AG04450 (cell line): ENCODE measurements at places on chromosomes 3 and 15.

- no peak for DNase-seq
Observed at GRCh38 chr15:60441331-60441730, 37.6 kb downstream of the ICE2 start.

GRCh38 chr15:74793135-74794028 lies 11.5 kb downstream of the CSK start:
- no peak for DNase-seq

DNA sequence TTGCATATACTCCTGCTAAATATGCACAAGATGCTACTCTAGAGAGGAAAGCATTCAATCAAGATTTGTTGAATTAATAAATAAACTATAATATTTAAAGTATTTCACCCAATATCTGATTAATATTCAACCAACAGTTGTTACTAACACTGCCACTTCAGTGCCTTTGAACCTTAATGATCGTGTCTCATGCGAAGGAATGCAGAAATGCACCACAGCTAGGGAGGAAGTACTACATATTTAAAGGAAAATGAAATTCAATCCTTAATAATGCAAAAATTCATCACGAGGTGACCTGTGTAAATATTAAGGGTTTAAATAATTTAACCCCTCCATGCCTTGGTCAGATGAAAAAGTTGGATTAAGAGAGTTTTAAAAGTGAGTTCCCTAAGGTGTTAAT lies 114.2 kb upstream of the DAZL start:
- no peak for DNase-seq

GRCh38 chr15:98522127-98522526 lies 126.2 kb upstream of the IGF1R start:
- no peak for DNase-seq

DNA sequence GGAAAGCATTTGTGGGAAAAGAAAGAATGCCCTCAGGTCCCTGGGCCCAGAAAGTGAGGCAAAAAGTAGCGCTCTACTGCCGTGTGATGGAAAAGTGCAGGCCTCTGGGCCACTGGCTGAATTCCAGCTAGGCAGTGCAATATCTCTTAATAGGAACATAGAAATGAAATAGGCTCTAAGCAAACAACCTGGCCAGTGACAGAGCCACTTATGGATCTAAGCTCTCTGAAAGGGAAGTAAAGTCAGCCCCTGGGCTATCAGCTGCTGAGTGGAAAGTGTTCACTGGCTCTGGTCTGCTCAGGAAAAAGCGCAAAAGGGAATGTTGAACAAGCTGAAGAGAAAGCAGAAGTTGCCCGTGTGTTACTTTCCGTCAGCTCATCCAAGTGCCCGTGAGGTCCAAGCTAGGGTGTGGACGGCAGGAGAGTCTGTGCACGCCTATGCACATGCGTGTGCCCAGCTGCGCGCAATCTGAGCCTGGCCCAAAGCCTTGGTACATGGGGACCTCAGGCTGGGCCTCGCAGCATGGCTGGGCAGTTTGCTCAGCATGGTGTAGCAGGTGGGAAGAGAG lies 74.0 kb upstream of the RAD18 start:
- no peak for DNase-seq

DNA sequence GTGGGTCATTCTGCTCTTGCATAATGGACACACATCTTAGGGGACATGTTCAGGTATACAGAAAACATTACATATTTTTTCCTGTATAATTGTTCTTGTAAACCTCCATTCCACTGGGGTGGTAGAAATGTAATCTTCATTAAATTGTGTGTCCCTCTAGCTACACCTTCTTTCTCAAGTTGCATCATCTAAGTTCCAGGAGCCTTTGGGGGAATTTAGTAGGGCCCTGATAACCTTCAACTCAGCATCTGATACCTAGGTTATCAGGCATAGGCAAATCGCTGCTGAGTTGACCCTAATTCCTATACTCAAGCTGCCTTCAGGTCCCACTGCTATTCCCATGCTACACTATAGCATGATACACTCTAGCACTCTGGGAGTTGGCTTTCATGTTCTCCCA lies 19.1 kb upstream of the CLASP2 start:
- DNase-seq: no peak

GRCh38 chr3:197256836-197257444 lies 41.5 kb downstream of the DLG1 start:
- DNase-seq: peak; percentile 24

GRCh38 chr3:127762077-127762786 lies 60.1 kb downstream of the MGLL start:
- DNase-seq: no peak

DNA sequence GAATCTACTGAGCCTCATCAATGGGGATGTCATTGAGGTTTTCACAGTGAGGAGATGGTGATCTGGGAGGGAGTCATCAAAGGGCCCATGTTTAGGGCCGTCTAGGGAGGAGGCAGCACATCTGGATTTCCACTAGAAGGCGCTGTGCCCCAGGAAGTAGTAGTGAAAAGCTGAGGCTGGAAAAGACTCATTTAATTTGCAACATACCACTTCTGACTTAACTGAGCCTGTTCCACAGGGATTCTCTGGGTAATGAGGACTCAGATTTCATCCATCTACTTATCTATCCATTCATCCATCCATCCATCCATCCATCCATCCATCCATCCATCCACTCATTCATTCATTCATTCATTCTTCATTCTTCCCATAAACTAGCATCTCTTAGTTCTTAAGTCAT lies 17.4 kb upstream of the SHF start:
- peak; percentile 21 for DNase-seq

DNA sequence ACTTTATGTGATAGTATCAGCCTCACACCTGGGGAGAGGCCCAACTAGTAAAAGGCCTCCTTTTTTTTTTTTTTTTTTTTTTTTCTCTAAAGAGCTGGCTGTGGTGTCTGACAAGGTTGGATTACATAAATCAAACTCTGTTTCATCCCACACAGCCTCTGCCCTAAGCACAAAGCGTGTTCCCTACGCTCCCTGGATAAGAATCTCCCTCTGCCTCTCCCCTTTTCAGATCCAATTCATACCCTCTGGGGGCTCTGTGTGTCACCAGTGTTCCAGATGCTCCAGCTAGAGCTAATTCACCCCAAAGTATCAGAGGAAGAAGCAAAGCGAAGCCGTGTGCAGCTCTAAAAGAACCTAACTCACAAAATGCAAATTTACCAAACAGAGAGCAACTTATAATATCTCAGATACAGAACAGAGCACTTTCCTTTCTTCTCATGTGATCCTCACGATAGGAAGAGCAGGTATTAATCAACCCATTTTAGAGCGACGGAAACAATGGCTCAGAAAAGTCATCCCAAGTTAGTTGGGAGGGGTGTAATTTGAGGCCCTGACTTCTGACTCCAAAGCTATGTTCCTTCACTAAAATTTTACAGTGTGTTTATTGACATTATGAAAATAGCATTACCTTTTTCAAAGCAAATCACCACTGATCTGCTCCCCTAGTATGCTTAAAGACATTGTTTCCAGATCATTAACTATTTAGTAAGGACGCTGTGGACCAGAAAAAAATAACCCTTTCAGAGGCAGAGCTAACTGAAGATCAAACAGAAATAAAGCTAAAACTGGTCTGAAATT lies 12.4 kb downstream of the BMF start:
- no peak for DNase-seq

GRCh38 chr3:27454914-27455313 lies 29.3 kb downstream of the SLC4A7 start:
- no peak for DNase-seq

GRCh38 chr3:94184781-94185180 lies 121.9 kb downstream of the NSUN3 start:
- DNase-seq: no peak

- DNase-seq: no peak
Observed at GRCh38 chr3:18489939-18490338, 64.8 kb upstream of the SATB1 start.

GRCh38 chr3:45987368-45988291 lies 8.0 kb downstream of the FYCO1 start:
- DNase-seq: no peak

DNA sequence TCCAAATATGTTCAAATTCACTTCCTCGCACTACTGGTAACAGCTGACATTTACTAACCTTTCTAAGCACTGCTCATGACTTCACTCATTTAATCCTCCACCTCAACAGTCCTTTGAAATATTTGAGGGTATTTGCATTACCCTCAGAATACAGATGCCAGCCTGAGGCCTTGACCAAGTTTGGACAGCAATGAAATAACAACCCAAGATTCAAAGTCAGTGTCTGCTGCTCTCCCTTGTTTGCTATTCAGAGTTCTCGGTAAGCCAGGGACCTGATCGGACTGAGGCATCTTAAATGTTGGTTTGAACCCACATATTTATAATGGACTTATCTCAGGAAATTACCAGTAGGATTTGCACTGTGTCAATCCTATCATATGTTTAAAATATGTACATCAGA lies 19.9 kb upstream of the SNRK start:
- no peak for DNase-seq

DNA sequence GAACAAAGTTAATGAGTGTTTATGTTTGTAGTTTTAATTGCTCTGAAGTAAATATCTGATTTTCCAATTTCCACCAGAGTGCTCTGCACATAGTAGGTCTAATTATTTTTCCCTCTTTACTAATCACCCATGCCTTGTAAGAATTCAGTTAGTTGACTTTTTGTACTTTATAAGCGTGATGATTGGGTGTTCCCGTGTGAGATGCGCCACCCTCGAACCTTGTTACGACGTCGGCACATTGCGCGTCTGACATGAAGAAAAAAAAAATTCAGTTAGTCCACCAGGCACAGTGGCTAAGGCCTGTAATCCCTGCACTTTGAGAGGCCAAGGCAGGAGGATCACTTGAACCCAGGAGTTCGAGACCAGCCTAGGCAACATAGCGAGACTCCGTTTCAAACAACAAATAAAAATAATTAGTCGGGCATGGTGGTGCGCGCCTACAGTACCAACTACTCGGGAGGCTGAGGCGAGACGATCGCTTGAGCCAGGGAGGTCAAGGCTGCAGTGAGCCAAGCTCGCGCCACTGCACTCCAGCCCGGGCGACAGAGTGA lies 507 bp upstream of the VHL start:
- no peak for DNase-seq

GRCh38 chr15:41656188-41656587 lies 4.0 kb upstream of the MGA start:
- no peak for DNase-seq

DNA sequence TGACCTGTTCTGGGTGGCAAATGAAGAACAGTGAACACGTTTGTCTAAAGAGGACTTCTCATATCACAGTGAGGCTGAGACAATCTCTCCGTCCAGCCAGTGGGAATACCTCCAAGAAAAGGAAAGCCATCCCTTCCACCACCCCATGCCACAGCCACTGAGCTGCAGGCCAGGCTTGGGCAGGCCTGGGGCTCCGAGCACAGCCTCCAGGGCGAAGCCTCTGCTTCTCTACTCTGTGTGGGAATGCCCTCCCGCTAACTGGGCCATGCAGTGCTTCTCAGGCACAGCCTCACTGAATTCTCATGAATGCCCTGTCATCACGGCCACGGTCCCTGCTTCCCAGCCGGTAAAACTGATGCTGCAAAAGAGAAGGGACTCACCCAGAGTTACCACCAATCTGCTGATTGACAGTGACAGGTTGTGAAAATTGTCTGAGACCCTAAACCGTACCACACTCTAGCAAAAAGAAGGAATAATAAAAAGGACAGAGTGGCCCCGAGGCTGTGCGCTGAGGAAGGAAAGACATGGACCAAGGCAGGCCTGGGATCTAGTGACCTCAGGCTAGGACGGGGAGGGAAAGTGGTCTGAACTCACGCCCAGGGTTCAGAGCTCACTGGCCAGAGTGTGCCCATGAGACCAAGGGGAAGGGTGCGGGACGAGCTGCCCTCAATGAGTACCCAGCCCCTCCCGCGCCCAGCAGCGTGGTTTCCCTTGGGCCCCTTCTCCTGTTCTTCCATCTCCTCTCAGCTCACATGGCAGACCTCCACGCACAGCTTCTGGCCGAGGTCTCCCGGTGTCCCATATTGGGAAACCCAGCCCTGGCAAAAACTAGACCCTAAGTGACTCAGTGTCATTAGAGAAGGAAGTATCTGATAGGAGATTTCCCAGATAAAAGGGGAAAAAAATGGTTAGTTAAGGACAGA lies 52.8 kb downstream of the DHX30 start:
- DNase-seq: no peak

GRCh38 chr3:52313188-52313773 lies 2.8 kb upstream of the DNAH1 start:
- DNase-seq: no peak

DNA sequence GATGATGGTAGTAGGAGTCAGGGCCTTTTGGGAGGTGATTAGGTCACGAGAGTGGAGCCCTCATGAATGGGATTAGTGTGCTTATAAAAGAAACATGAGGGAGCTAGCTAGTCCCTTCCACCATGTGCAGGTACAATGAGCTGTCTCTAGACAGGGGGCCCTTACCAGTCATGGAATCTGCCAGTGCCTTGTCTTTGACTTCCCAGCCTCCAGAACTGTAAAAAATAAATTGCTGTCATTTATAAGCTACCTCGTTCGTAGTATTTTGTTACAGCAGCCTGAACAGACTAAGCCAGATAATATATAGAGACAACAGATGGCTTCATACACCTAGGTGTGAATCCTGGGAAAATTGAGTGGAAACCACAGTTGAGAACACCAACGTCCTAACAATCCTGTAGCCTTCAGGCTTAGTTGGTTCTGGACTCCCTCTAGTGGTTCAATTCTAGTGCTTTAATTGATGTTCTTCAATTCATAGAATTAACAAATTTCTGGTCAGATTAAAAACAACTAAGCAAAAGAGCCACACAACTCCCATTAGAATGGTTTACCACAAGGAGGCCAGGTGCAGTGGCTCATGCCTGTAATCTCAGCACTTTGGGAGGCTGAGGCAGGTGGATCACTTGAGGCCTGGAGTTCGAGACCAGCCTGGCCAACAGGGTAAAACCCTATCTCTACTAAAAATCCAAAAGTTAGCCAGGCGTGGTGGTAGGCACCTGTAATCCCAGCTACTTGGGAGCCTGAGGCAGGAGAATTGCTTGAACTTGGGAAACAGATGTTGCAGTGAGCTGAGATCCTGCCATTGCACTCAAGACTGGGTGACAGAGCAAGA lies 21.3 kb upstream of the GATM start:
- no peak for DNase-seq

GRCh38 chr15:45253330-45253729 lies 1.3 kb downstream of the SLC28A2 start:
- DNase-seq: no peak

GRCh38 chr15:28051955-28052633 lies 47.0 kb downstream of the OCA2 start:
- DNase-seq: no peak

DNA sequence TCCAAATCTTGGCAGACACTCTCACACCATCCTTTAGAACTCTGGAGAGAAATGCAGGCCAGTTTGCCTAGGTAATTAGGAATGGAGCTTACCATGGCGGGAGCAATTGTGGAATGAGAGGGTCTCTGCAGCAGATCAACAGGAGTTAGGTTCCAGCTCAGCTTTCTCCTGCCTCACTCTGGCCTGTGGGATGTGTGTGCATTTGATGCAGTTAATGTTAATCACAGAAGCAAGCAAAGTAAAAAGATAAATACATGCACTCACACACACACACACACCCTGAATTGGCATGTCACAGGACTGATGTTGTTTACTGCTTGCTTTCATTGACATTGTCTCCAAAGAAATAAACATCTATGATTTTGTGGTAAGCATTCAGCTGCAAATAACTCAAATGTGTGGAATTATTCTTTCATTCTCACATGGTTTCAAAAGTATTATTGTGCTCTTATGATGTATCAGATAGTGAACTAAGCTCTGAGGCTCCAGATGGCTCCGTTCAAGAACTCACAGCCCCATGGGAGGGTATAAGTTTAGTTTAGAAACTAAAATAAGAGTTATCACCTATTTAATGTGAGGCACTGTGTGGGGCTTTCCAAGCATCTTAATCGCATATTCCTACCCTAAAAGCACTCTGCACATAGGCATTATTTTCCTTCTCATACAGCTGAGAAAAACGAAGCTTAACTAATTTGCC lies 31.3 kb upstream of the BFSP2 start:
- DNase-seq: no peak

- DNase-seq: no peak
Observed at GRCh38 chr15:70995383-70995970, 102.9 kb downstream of the LRRC49 start.
